ENCODE measurements at places on chromosomes 16 and 17. TPM values are rescaled to one million over a fixed set of nuclear protein-coding genes. Genes with fewer than 3 reads are reported as not detected.

Gene RDM1
- not detected for total RNA-seq

Gene WSCD1
- 29.0 TPM for total RNA-seq

Gene KCNH6
- not detected for total RNA-seq

Gene PFN1
- total RNA-seq: 1,230 TPM

Gene LRRC36
- not detected for total RNA-seq

Gene CACNG1
- not detected for total RNA-seq

Gene GLTPD2
- total RNA-seq: not detected
